MCF 10A (cell line): ENCODE measurements at places on chromosomes 12 and 14. TPM values are rescaled to one million over a fixed set of nuclear protein-coding genes. Genes with fewer than 3 reads are reported as not detected.
A peak's percentile ranks its signal among the peaks of the same experiment; 100 is the strongest.

DNA sequence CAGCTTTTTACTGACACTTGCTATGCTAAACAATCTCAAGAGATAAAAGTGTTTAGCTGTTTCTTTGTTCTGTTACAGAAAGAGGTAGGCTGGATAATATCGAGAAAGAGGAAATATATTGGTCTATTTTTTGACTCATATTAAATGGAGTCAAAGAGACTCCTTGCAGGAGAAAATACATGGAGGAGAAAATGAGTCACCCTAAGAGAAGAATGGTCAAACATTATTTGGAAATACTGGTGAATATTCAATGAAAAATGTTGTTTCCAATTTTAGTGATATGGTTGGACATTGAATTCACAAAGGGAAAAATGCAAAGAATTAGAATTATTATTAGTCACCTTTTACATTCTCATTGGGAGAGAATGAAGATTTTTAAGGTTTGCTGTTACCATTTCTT is 3.2 kb downstream of the KCNJ8 start:
- DNase-seq: no peak
- no peak overlapping the region for H3K4me3 ChIP-seq
- H3K36me3 ChIP-seq: no peaks in the 10 kb centered on the region

The TCL1B gene
- total RNA-seq: not detected in 2 replicates

- H3K27ac ChIP-seq: no peak overlapping the region
- H3K4me3 ChIP-seq: no peak overlapping the region
- H3K36me3 ChIP-seq: no peaks in the 10 kb centered on the region
- no peaks in the 10 kb centered on the region for H3K4me1 ChIP-seq
- H3K27me3 ChIP-seq: peaks cover 21% of the 10 kb centered on the region
- DNase-seq: no peak
Observed at GRCh38 chr12:131100031-131100674, 146.4 kb downstream of the ADGRD1 start.

DNA sequence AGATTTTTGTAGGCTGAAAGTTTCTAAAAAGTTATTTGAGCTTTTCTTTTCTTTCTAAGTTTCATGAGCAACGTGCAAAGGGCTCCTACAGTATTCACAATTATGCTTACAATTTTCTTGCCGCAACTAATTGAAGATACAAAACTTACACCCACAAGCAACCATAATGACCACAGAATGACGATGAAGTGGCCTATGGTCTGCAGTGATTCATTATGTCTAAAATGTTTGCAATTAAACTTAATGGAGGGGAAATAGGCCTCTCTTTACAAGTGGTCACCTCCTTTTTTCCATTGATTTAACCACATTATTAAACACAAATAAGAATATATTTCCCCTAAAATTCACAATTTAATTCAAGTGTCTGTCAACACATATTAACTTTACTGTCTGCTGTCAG is 732.6 kb upstream of the FLRT2 start:
- peaks cover 6% of the 10 kb centered on the region for H3K36me3 ChIP-seq
- no peaks in the 10 kb centered on the region for H3K4me1 ChIP-seq
- DNase-seq: no peak
- H3K4me3 ChIP-seq: no peak overlapping the region
- no peaks in the 10 kb centered on the region for H3K27me3 ChIP-seq

The MARK3 gene
- total RNA-seq: 102 and 130 TPM in 2 replicates

- H3K4me3 ChIP-seq: peak overlapping the region; percentile 69
- peak; percentile 55 for DNase-seq
- peak overlapping the region; percentile 69 for H3K27ac ChIP-seq
Observed at GRCh38 chr12:14367040-14367661, 1.7 kb downstream of the ATF7IP start.

The C1R gene
- total RNA-seq: 13.1 and 16.7 TPM in 2 replicates

DNA sequence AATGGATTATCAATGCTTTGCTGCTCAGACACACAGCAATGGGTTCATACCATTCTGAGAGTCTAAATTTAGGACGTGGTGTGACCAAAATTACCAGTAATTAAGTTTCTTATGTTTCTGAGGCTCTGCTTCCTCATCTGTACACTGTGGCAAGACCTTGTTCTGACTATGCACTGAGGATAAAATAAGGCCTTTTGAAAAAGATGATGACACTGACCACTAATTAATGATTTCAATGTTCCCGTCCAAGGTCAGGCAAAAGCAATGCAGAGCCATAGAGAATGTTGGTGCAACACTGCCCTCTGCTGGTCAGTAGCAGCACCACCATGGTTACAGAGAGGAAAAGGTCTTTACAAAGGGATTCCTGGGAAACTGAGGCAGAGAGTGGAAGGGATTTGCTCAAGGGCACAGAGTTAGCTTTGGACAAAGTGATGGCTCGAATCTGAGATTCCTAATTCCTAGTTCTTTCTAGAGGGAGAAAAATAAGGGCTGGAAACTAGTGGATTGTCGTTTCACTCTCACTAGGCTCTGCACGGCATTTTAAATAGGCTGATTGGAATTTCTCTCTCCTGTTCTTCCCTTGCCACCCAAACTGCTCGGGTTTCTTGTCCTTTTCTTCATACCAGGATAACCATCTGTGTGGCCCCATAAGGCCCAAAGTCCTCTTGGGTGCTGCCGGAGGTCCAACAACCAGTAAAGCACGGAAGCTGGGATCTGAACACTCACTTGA is 22.3 kb upstream of the P2RX7 start:
- no peaks in the 10 kb centered on the region for H3K36me3 ChIP-seq
- H3K4me1 ChIP-seq: no peaks in the 10 kb centered on the region
- DNase-seq: peak; percentile 76

DNA sequence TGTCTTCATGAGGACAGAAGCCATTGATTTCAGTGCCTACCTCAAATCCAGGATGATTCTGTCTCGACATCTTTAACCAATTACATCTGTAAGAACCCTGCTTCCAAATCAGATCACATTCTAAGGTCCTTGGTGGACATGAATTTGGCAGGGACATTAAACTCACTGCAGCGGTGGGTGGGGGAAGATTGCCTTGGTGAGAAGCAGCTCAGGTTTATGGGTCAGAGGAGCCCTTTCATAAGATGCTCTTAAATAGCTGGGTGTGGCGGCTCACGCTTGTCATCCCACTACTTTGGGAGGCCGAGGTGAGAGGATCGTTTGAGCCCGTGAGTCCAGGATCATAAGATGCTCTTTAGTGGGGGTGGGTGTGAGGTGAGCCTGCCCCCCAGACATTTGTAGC is 42.9 kb downstream of the ELK3 start:
- no peaks in the 10 kb centered on the region for H3K27me3 ChIP-seq
- H3K36me3 ChIP-seq: peaks cover 41% of the 10 kb centered on the region
- H3K27ac ChIP-seq: peak overlapping the region; percentile 95

The FAM222A gene
- total RNA-seq: 0.19 and 0.29 TPM in 2 replicates

The SLCO1A2 gene
- not detected in 2 replicates for total RNA-seq

DNA sequence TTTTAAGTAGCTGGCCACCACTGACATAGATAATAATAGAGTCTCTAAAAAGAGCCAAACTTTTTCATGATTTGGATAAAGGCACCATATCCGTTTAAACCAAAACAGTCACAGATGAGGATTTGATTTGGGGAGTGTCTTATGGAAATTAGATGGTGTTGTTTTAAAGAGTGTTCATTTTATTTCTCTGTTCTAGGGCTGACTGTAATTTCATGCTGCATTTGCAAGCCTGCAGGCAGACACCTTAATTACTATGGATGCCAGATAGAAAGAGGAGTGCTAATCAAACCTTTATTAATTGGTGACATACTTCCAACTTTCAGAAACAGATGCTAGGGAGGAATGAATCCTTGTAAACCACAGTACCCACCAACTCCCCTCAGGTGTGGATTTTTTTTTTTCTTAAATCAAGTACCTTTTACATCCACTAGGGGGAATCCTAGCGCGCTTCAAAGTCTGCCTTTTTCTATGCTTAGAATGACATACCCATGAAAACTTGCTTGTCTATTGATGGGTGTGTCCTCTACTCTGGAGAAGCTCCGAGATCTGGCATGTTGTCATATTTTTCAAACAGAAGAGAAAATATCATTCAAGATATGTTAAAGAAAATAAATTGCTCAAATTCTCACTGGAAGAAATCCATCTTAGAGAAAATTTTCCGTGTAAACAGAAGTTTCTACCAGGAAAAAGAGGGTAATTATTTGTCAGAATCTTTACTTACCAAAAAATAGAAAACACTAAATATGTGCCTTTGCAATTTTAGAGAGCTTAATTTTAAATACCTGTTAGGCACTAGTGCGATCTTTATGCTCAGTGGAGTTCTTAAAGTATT is 14.2 kb upstream of the PLXNC1 start:
- peaks cover 8% of the 10 kb centered on the region for H3K27me3 ChIP-seq
- no peaks in the 10 kb centered on the region for H3K4me1 ChIP-seq
- DNase-seq: peak; percentile 64
- no peak overlapping the region for H3K4me3 ChIP-seq

- no peaks in the 10 kb centered on the region for H3K27me3 ChIP-seq
- no peak overlapping the region for H3K4me3 ChIP-seq
- H3K4me1 ChIP-seq: no peaks in the 10 kb centered on the region
- no peak for DNase-seq
- H3K27ac ChIP-seq: no peak overlapping the region
Observed at GRCh38 chr12:101885912-101886561, 8.7 kb downstream of the DRAM1 start.

GRCh38 chr12:93839064-93839463 is 161.9 kb downstream of the CRADD start:
- peak; percentile 30 for DNase-seq
- H3K27me3 ChIP-seq: no peaks in the 10 kb centered on the region
- peaks cover 16% of the 10 kb centered on the region for H3K4me1 ChIP-seq
- H3K27ac ChIP-seq: no peak overlapping the region
- H3K4me3 ChIP-seq: no peak overlapping the region

DNA sequence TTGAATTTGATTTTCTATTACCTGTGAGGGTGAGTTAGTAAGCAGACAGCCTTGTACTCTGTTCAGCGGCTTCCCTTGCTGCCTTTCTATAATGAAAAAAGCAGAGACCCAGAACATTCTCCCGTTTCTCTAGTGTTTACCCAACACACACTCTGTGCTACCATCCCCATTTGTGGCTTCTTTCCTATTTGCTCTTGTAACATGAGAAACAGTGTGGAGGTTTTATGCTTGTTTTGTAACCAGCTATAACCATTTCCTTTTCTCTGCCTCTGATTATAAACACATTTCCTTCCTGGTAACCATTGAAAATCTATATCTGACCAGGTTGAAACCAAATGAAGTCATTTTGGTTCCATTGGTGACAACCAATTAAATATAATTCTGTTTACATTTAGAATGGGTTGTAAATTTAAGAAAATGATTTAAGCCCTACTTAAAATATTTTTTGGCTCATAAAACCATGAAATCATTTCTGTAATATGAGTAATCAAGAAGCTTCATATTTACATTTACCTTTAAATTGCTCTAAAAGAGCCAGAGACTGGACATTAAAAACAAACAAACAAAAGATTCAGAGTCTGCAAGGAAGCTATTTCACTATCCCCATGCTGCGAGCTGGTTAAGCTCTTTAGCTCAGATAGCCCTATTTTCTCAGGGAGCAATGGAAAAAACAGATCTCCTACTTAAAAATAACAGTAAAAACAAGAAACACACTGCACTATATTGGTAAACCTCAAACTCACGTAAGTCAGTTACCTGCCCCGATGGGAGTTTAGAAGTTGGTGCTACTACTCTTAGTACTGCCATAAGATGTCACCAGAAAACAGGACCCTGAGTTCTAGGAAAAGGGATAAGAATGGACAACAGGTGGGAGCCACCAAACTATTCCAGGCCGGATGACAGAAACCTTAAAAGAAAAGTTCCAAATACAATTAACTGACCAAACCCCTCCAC is 206.5 kb upstream of the EEA1 start:
- peak; percentile 42 for DNase-seq
- H3K36me3 ChIP-seq: no peaks in the 10 kb centered on the region
- H3K27me3 ChIP-seq: no peaks in the 10 kb centered on the region
- peaks cover 47% of the 10 kb centered on the region for H3K4me1 ChIP-seq
- no peak overlapping the region for H3K4me3 ChIP-seq

GRCh38 chr12:52633383-52633782 is 15.0 kb upstream of the KRT73 start:
- H3K4me1 ChIP-seq: peaks cover 5% of the 10 kb centered on the region
- peaks cover 50% of the 10 kb centered on the region for H3K27me3 ChIP-seq
- no peak for DNase-seq
- H3K36me3 ChIP-seq: peaks cover 5% of the 10 kb centered on the region
- no peak overlapping the region for H3K27ac ChIP-seq

The PPM1H gene
- 0.49 and 2.0 TPM in 2 replicates for total RNA-seq

The TAS2R9 gene
- total RNA-seq: not detected in 2 replicates
